Activated T-helper 17 cell treated with anti-CD3 and anti-CD28 coated beads, Interleukin-2, amount 50 U/mL, for 72 hours (primary cell): ENCODE measurements at places on chromosomes 5 and 9.

DNA sequence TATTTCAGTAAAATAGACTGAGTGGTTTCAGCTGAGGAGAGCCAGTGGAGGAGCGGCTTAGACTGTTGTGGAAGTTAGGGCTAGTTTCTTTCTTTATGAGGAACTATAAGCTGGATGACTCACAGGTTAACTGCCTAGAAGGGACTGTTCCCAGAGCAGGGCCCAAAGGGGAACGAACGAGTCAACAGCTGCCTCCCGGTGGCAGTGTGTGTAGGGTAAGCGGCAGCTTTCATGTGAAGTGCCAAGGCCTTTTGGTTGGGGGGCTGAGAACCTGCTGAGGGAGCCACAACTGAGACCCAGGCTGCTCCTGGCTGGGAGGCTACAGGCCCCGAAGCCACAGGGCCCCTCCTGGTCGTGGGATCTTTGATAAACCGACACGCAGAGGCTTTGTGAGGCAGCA, 7.0 kb downstream of the SQSTM1 start:
- ATAC-seq = peak; percentile 98

GRCh38 chr9:75873712-75874111, 16.8 kb upstream of the PCSK5 start:
- no peak for ATAC-seq

GRCh38 chr5:148788636-148789035, 37.8 kb upstream of the ADRB2 start:
- ATAC-seq = no peak

DNA sequence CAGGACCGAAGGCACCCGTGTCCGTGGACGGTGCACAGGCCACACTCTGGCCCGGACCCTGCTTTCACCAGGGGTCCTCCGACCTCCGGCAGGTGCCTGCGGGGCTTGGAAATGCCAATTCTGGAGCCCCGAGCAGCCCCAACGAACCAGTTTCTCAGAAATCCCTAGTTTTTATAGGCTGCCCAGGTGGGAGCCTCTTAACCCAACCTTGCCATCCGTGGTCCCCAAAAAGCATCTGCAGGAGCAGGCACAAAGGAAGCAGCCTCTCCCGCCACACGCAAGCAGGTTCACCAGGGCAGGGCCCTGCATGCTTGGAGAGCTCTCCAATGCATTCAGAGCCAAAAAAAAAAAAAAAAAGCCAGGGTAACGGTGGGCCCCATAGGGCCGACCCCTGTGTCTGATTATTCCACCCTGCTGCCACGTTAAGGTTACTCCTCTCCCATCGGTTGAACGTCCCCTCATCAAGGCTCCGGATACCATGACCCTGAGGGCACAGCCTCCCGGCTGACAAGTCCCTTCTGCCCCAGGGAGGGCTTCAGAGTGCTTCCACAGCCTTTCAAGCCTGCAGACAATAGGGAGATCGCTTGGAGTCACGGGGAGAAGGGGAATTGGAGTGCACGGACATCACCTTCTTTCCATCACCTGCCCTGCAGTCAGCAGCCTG, 796 bp upstream of the TPRN start:
- ATAC-seq = no peak

DNA sequence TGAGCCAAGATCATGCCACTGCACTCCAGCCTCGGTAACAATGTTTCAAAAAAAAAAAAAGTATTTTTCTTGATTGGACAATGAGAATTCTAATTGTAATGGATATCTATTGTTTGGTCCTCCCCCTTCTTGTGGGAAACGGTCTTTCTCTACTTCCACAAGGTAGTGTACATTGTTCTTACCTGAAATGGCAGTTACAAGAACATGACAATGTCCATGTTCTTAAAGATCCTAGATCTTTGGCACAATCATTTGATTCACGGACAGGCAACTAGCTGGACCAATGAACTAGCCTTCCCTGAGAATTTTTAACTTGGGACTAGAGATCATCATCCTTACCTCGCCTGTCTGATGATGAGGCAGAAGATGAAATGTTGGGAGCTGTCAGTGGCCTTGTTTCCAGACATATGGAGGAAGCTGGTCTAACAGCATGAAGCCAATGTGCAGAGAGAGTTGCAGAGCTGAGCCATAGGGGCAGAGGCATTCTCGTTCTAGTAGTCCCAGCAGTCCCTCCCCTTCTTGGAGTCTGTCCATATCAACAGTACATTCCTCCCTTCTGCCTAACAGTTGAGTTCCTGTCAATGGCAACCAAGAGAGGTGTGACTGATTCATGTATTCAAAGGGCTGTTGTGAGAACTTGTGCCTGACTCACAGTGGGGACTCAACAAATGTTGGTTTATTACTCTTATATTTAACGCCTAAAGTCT, 2.1 kb upstream of the MARCHF6 start:
- no peak for ATAC-seq

DNA sequence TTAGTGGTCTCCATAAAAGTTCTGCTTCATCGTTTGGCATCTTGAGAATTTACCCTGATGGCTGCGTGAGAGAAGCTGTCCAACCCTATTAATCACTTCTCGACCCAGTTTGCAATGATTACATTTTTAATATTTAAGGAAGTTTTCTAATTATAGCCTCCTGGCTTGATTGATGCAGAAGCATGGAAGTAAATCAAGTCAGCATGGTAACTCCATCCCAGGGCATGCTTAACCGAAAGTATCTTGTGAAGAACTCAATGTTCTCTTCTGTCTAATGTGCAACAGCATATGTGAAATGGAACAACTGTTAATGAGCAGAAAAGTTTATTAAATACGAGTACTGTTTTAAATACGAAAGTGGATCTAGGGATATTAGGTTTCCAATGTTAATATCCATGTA, 278.9 kb upstream of the CD180 start:
- no peak for ATAC-seq

DNA sequence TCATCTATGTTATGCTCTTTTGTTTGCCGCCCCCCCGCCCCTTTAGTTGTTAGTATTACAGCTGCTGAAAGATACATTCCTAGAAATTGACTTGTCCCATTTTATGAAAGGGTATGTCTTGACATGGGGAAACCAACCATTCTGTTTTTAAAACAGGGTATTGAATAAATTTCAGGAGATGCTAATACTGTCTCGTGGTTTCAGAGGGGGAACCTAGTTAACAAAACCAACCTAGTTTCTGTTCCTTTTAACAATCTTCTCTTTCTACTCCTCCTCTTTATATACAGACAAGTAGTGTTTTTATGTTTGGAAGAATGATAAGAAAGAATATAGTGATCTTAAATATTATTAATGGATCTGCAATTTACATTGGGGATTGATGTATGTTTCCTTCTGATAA, 3.5 kb downstream of the PIP5K1B start:
- ATAC-seq = no peak
